NCI-H524 (cell line): ENCODE measurements at places on chromosomes 12 and 14.

GRCh38 chr14:105448706-105449111, 25.9 kb upstream of the CRIP2 start:
- peak; percentile 69 for DNase-seq

DNA sequence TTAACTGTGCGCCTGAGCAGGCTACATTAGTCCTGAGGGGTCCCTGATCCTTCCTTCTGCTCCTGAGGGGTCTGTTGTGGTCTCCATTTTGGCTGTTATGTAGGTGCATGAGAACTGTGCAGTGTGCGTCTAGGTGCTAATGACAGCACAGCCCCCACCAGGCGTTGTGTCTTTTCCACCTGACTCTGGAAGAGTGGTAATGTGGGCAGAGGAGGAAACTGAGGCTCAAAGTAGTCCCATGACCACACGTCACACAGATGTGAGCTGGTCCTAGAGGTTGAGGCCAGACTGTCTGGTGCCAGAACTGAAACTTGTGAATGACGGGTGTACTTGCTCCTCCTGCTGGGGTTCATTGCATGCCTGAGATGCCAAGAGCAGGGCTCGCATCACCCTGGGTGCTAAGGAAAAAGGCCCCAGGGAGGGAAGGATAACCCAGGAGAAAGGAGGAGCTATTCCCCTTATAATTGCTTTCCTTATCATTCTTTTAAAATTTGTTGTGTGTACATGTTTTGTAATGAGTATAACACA, 111.8 kb downstream of the SLC25A47 start:
- no peak for DNase-seq

DNA sequence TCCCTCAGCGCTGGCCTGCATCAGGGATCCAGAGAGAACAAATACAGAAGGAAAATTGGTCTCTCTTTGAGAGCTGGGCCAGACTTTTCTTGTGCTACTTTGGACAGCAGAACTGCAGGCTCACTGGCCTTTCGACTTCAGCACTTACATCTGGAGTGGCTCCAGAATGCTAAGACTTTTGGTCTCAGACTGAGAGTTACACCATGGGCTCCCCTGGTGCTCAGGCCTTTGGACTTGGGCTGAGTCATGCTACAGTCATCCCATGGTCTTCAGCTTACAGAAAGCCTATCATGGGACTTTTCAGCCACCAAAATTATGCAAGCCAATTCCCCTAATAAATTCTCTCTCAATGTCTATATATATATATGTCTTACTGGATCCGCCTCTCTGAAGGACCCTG, 9.0 kb upstream of the CD163 start:
- no peak for DNase-seq

DNA sequence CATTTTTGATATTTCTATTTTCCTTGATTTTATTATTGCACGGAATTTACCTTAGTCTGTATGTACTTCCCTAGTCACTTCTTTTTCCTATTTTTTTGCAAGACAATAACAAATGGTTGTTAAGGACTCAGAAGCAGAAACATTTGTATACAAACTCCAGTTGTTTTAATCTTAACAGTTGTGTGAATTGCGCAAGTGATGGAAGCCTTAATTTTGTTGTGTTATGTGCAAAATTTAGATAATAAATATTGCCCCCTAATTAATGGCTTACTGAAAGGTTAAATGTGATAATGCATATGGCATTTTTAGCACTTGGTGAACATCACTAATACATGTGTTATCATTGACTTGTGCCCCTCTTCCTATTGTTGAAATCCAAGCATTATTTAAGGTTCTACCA, 82.0 kb downstream of the MGAT4C start:
- DNase-seq, result no peak

GRCh38 chr12:47082796-47083621, 3.2 kb upstream of the AMIGO2 start:
- DNase-seq, result no peak
